ENCODE measurements at places on chromosomes 5 and 9.

- no peak for DNase-seq
These were observed 8.4 kb downstream of the NR2F1 start for GRCh38 chr5:93591323-93591945.

GRCh38 chr5:120083851-120084542 is 380.1 kb upstream of the PRR16 start:
- DNase-seq: no peak

DNA sequence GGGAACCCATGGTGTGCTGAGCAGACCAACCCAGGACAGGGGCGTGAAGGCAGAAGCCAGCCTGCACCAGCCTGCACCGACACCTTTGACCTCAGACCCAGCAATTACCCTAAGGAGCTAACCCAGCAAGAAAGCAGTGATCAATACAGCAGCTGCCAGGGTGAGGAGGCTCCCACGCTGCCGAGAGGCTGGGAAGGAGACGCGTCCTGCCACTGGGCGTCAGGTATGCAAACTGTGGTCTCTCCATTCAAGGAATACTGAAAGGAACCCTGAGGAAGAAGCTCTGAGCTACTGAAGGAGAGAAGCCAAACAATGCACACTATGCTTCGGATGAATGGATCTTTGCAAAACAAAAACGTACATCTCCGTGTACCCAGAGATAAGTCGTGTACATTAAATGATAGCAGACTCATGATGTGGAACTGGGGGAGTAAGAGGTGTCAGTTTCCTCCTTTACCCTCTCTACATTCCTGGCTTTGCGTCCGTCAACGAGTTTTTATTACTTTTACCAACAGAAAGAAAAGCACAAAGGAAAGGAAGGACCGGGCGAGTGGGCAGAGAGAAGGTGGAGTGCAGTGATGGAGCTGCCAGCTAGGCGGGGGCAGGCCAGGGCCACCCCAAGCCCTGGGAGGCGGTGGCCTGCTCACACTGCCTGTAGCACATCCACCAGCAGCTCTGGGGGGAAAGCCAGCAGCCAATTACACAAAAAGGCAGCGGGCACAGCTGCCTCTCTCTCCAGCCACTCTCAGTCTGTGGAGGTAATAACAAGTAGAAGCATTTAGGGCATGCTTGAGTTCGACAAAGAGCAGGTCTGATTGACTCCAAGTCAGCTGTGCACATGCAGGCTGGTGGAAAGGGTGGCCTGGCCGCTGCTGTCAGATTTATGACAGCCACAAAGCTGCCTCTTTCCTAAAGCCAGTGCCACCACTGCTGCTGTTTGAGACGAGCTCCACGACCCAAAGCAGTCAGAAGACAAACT is 29.3 kb downstream of the RASGEF1C start:
- no peak for DNase-seq

GRCh38 chr9:31140316-31140715 is 1244.1 kb upstream of the ACO1 start:
- DNase-seq: no peak

- no peak for DNase-seq
These were observed 24.2 kb upstream of the SIL1 start for GRCh38 chr5:139222346-139222745.

Measured in T follicular helper cell (primary cell).